C1 segment of cervical spinal cord (tissue), 14 donors: ENCODE measurements at places on chromosomes 4 and X.

- no peak for DNase-seq
Observed at GRCh38 chrX:41384051-41384705, 50.2 kb downstream of the DDX3X start.

GRCh38 chr4:25109511-25109910, 50.7 kb downstream of the SEPSECS start:
- no peak for DNase-seq

- no peak for DNase-seq
Observed at GRCh38 chrX:28229217-28229616, 248.0 kb upstream of the DCAF8L1 start.

DNA sequence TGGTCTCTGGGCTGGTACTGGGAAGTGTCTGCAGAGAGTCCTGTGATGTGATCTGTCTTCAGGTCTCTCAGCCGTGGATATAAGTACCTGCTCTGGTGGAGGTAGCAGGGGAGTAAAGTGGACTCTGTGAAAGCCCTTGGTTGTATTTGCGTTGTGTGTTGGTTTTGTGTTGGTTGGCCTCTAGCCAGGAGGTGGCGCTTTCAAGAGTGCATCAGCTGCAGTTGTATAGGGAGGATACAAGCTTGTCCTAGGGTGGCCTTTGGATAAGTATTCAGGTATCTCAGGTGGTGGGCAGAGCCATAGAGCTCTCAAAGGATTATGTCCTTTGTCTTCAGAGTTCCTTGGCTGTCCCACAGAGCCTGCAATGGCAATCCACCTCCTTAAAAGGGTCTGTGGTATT, 111.6 kb downstream of the MAGEB17 start:
- DNase-seq = no peak

DNA sequence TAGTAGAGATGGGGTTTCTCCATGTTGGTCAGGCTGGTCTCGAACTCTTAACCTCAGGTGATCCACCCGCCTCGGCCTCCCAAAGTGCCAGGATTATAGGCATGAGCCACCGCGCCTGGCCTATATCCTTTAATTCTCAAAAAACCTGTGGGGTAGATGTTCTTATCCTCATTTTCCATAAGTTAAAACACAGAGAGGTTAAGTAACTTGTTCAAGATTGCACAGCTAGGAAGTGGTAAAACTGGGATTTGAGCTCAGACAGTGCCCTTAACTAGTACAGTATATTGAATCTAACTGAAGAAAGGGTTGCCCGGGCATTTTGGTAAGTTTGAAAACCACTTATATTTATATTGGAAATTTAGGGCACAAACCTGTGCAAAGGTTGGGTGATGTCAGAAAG, 116.0 kb downstream of the GLUD2 start:
- DNase-seq = no peak

- no peak for DNase-seq
Observed at GRCh38 chr4:182530451-182530850, 287.2 kb downstream of the TENM3 start.

DNA sequence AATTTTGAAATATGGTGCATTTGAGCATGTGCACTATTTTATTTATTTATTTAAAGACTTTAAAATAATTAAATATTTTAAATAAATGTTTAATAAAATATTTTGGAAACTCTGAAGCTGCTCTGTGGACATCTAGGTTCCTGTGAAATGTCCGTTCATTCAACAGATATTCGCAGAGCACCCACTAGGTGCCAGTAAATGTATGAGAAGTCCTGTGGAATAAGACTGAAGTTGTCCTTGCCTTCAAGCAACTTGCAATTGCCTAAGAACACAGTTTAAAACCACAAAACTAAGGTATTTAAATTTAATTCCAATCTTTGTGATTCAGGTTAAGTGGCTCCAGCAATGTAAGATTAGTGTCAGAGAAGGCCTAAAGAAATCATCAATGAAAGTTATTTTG, 306.7 kb downstream of the GBA3 start:
- DNase-seq = no peak

GRCh38 chr4:154009191-154009590, 220.3 kb upstream of the SFRP2 start:
- DNase-seq = no peak
